Brain microvascular endothelial cell (primary cell): ENCODE measurements at places on chromosomes 11 and 22.

- peak; percentile 94 for DNase-seq
These were observed 13.5 kb downstream of the TXN2 start for GRCh38 chr22:36467946-36468345.

DNA sequence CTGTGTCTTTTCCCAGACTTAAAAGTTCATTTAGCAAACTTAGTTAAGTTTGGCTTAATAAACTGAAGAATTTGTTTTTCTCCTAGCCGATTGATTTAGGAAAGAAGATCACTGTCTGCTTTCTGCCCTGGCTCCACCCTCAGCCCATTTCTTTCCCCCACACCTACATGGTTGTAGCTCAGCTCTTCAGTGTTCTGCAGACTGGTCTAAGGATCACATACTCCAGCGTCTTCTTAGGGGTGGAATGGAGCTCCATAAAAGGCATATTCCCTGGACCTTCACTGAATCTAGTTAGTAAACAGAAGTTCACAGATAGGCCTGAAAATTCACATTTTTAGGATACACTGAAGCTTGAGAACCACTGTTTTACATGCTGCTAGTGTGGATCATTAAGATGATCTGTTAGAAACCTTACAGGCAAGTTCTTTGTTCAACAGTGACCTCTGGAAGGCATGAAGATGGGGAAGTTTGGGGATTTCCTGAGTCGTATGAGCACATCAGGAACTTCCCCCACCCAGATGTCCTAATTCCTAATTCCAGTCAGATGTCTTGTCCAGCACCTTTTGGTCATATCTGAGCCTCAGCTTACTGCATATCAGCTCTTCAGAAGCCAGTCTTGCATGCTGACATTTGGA, 16.8 kb downstream of the PIWIL4 start:
- DNase-seq = no peak

GRCh38 chr11:120908461-120909181, 115.3 kb upstream of the TBCEL start:
- no peak for DNase-seq

DNA sequence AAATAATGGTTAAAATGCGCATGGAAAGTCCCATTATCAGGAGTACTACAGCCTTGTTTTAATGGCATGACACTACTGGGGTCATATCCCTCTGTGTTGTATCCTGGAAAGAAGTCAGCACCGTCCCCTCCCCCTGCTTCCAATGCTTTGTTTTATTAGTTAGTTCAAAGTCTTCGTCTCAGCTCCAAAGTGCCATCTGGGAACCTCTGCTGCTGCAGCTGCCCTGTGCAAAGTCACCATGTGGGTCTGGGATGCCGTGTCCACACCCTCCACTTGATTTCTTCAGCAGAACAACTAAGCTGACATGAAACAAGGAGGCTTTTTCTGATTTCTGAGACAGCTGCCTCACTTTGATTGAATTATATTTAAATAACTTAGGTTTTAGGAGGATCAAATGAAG, 29.5 kb upstream of the NCAM1 start:
- no peak for DNase-seq

DNA sequence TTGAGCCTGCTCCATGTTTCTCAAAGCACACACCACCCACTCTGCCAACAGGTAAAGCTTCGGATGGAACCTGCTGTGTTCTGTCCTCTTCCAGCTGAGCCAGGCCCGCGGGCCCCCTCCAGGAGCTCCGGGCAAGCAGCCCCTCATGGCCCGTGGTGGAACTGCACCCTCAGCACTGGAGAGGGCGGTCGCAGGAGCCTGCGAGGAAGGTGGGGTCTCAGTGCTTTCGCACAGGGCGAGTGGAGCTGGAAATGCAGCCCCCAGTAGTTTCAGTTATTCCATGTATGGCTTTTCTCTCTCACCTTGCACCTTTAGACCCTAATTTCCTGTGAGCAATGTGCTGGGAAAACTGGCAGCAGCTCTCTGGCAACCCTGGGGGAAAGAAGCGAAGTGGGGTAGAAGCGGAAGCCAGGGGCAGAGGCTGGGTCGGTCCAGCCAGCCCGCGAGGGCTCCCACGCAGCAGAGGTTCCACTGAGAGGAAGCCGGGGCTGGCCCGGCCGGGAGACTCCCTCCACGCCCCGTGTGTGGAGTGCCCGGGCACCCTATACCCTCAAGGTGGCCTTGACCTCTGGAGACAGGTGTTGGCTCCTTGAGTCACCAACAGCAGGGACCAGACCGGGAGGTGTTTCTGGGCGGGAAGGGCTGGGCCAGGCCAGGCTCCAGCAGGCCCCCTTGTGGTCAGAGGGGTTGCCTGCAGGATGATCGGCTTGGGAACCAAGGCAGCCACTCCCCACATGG, 119.9 kb upstream of the TMEM45B start:
- DNase-seq = peak; percentile 31

- DNase-seq = no peak
These were observed 152.8 kb upstream of the NTM start for GRCh38 chr11:131217313-131218310.

DNA sequence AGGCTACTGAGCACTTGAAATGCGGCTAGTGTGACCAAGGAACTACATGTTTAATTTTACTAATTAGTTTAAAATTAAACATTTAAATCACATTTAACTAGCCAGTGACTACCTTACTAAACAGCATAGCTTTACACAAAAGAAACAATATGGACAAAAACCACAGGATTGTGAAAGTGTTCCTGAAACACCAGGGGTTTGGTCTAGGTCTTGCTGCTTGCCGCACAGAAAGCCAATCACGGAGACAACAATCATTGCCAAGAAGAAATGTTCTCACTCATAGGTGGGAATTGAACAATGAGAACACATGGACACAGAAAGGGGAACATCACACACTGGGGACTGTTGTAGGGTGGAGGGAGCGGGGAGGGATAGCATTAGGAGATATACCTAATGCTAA, 309.5 kb downstream of the C11orf87 start:
- DNase-seq = no peak

GRCh38 chr11:110891411-110891810, 179.2 kb upstream of the ARHGAP20 start:
- DNase-seq = peak; percentile 33

- no peak for DNase-seq
These were observed 251.9 kb upstream of the FAT3 start for GRCh38 chr11:91972665-91973266.

- peak; percentile 63 for DNase-seq
These were observed 19.7 kb upstream of the APOL3 start for GRCh38 chr22:36180038-36180880.

DNA sequence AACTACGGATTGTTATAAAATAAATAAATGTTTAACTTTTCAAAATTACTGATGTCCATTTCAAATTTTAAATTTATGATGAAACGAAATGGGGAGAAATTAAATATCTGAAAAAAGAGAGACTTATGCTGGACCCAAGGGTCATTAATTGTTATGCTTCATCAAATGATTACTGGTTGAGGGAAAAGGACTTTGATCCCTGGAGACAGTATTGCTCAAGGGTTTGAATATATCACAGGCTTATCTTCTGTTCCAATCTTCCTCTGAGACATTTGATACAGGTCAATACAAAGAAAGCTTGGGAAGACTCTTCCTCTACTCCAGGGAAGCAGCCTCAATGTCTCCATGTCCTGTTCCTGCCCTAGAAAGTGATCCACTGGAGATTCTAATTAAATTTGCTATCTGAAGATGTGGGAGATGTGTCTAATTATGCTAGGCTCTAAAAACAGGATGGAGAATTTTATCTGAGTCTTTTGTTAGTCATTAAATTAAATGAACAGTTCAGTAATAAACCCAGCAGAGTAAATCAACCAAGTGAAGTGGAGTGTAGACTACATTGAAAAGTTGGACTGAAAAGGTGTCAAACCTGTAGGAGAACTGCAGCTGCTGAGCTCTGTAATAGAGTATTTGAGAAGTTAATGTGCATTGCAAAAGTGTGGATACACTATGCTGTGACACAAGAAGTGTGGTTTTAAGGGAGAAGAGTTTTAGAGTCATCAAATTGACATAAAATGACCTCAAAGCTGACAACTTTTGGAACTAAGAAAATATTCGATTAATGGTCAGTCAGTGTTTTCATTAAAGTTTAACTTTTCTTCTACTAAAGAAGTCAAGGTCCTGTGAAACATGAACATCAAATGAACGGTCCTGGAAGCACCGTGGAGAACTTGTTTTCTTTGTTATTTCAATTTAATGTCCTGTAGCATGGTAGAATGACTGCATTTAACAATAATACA, 623.7 kb upstream of the CCDC90B start:
- no peak for DNase-seq

GRCh38 chr11:64885367-64886286, 7.2 kb upstream of the EHD1 start:
- peak; percentile 89 for DNase-seq

- no peak for DNase-seq
These were observed 108.8 kb upstream of the TEAD1 start for GRCh38 chr11:12565406-12565805.

GRCh38 chr11:95676308-95676707, 113.3 kb downstream of the FAM76B start:
- DNase-seq = no peak

- DNase-seq = no peak
These were observed 4.5 kb downstream of the CHST1 start for GRCh38 chr11:45660729-45661438.

DNA sequence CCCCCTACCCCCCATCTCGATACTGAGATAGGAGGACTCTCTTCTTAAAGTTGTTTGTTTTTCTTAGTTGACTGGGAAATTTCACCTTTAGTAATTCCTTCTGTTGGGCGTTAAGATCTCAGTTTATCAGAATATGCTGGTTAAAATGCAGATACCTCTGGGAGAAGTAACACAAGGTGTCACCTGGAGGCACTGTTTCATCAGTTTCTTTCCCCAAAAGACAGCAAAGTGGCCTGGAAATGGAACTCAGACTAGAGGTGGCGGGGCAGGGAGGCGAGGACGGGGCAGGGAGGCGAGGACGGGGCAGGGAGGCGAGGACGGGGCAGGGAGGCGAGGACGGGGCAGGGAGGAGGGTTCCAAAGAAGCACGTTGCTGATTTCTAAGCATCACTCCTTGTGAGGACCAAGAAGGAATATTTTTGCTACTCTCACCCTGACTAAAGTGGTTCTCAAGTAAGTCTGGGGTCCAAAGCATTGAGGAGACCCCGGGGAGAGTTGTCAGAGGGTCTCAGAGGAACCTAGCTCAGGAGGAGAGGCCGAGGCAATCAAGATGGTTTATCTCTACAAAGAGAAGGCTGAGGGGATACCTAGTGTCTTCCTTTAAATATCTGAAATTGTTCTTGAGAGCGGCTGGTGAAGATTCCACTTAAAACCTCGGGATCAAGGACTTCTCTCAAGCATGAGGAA, 147.0 kb upstream of the B3GAT1 start:
- DNase-seq = no peak

- no peak for DNase-seq
These were observed 317.1 kb downstream of the NTM start for GRCh38 chr11:131687291-131688047.

GRCh38 chr11:126560221-126560620, 204.7 kb downstream of the ST3GAL4 start:
- DNase-seq = no peak

- DNase-seq = no peak
These were observed 103.1 kb downstream of the MPPED2 start for GRCh38 chr11:30483056-30483455.

GRCh38 chr11:127609025-127609773, 608.6 kb upstream of the KIRREL3 start:
- no peak for DNase-seq

DNA sequence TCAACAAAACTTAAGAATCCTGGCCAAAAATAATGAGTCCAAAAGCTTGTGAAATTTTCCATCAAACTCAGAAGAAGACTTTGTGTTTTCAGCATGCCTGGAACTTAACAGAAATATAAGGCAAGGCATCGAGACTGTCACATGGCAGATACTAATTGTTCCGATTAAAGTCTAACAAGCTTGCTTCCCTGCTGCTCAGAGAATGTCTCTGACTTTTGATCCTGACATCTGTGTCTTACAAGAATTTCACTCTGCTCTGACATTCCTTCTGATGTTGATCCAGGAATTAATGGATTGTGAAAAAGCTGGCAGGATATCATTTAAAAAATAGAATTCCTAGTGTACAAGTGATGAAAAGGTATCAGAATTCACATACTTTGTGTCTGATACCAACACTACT, 170.2 kb downstream of the DCDC1 start:
- DNase-seq = no peak

GRCh38 chr11:45260071-45260470, 26.1 kb downstream of the SYT13 start:
- no peak for DNase-seq
